ENCODE measurements at places on chromosomes 3 and 15.

GRCh38 chr3:47377186-47377585, 3.6 kb upstream of the PTPN23 start:
- no peak for DNase-seq

GRCh38 chr3:9401986-9402385, 4.6 kb downstream of the SETD5 start:
- DNase-seq, result no peak

GRCh38 chr3:183818706-183819624, 6.4 kb downstream of the MAP6D1 start:
- DNase-seq, result no peak

DNA sequence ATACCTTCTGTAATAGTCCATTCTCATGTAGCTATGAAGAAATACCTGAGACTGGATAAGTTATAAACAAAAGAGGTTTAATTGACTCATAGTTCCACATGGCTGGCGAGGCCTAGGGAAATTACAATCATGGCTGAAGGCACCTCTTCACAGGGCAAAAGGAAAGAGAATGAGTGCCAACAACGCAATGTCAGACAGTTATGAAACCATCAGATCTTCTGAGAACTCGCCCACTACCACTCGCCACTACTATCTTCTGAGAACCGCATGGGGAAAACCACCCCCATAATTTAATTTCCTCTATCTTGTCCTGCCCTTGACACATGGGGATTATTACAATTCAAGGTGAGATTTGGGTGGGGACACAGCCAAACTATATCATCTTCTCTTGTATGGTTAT, 406.8 kb upstream of the CBLB start:
- no peak for DNase-seq

GRCh38 chr3:53239800-53240199, 16.0 kb downstream of the TKT start:
- DNase-seq, result no peak

DNA sequence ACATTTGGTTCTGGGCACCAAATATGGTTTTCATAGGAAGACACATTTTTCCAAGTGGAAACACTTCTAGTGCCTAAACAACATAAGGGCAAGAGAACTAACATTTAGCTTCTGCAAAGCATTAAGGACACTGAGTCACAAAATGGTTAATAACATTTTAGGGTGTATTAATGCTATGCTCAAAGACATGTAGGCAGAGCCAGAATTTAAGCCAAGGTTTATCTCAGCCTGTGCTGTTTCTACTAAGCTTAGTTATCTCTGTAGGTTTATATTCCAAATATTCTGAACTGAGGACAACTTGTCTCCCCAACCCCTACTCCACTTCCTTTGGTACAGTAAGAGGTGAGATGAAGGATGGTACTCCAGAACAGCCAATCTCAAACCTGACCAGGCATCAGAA, 54.1 kb upstream of the AKAP13 start:
- DNase-seq, result no peak

GRCh38 chr15:47412136-47412535, 305.2 kb upstream of the SEMA6D start:
- no peak for DNase-seq

GRCh38 chr3:195932418-195933043, 24.2 kb upstream of the TNK2 start:
- DNase-seq, result no peak

- no peak for DNase-seq
Observed at GRCh38 chr3:141796081-141796888, 33.1 kb downstream of the GRK7 start.

DNA sequence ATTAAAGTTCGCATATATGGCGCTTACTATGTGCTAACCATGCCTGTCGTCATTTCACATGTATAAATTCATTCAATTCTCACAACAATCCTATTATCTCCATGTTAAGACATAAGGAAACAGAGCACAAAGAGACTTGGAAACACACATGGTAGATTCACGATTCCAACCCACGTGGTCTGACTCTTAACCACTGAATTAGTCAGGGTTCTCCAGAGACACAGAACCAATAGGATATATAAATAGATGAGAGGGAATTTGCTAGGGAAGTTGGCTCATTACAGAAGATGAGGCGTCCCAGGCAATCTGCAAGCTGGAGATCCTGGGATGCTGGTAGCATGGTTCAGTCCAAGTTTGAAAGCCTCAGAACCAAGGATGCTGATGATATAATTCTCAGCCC, 765.3 kb downstream of the TBL1XR1 start:
- no peak for DNase-seq

- no peak for DNase-seq
Observed at GRCh38 chr3:82423268-82424030, 662.0 kb upstream of the GBE1 start.

DNA sequence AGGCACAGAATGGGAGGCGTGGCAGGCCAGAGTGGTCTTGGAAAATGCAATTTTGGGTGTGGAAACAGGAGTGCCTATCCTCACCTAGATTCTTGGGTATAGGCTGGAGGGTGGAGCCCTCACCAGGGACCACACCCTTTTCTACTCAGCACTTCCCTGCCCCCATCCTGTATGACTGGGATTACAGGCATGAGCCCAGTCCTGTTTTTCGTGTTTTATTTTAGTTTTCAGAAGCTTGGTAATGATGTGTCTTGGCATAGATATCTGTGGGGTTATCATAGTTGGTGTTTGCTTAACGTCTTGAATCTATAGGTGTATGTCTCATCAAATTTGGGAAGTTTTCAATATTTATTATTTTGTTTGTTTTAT, 248.7 kb upstream of the CBLB start:
- no peak for DNase-seq

DNA sequence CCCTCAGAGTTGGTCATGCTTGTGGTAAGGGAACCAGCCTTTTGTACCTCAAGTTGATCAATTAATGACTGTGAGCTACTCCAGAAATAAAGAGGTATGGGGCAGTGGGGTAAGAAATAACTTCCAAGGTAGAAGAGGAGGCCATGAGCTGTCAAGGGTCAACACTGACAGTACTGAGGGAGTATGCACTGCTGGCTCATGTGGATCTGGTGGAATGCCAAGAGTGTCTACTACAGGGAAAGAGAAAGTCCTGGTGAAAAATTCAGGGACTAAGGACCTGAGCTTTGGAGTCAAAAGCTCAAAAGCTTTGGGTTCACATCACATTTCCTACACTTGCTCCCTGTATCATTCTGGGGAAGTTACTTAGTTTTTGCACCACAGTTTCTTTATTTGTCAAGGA, 154.9 kb downstream of the SEMA6D start:
- DNase-seq, result no peak

- no peak for DNase-seq
Observed at GRCh38 chr15:92101708-92102394, 248.3 kb downstream of the SLCO3A1 start.

DNA sequence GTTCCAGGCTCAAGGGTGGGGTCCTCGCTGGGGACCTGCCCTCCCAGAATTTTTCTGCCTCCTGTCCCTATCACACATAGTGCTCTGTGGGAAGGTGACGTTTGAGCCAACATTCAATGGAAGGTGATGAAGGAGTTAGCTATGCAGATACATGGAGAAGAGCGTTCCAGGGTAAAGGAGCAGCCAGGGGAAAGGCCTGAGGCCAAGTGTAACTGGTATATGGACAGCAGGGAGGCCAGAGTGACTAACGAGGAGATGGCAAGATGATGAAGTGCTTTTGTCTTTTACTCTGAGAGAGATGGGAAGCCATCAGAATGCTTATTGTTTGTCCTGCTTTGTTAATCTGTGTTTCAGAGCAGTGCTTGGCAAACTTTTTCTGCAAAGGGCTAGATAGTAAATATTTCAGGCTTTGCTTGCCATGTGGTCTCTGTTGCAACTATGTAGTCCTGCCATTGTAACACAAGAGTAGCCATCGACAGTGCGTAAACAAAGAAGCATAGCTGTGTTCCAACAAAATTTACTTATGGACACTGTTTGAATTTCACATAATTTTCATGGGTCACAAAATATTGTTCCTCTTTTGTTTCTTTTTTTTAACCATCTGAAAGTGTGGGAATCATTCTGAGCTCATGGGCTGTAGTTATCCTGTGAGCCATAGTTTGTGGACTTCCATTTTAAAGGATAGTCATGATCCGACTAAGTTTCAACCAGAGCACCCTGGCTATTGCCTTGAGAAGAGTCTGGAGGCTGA, 25.8 kb upstream of the PIAS1 start:
- DNase-seq, result no peak
